ENCODE measurements at places on chromosomes 3 and 15.

- no peak for DNase-seq
These were observed 55.7 kb downstream of the SYNPR start for GRCh38 chr3:63333815-63334214.

- no peak for DNase-seq
These were observed 54.3 kb downstream of the DGKG start for GRCh38 chr3:186307594-186308221.

DNA sequence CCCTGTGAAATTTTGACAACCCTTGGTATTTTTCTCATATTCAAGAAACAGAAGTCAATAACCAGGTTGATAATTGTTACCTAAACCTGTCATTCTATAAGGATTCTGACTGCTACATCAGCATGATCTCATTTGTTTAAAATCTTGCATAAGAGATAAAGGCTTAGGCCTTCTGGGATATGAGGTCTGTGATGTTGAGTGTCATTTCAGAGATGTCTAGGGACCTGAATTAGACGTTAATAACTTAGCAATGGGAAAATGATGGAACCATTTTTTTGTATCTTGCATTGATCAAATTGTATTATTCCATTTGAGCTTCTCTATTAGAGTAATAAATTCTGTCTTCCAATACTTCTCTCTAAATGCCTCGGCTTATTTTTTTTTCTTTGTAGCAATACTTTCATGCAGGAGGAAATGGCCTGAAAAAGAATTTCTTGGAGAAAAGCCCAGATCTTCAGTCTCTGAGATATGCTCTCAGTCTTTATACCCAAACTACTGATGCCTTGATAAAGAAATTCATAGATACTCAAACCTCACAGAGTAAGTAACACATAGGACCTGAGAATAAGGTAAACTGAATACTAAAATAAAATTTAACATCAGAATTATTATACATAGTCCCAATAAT lies 589.3 kb downstream of the UNC13C start:
- no peak for DNase-seq

DNA sequence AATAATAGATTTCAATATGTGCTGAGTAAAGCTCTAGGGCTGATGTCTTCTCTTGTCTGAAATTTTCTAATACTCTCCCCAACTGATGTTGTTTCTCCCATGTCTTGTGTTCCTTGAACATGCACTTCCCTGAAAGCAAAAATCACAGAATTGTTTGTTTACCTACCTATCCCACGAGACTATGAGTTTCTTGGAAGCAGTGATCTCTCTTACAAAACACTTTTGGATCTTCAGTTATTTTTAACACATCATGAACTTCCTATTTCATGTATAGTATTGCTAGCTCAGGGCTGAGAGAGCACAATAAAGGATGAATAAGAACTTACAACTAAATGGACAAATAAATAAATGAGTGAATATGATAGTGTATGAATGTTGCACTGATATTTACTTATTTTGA lies 365.0 kb downstream of the ROBO2 start:
- DNase-seq: no peak

GRCh38 chr3:16704941-16705340 lies 99.7 kb upstream of the DAZL start:
- no peak for DNase-seq

- no peak for DNase-seq
These were observed 23.6 kb upstream of the LRRC34 start for GRCh38 chr3:169836078-169836941.

- DNase-seq: no peak
These were observed 232.7 kb downstream of the MECOM start for GRCh38 chr3:169430707-169431404.

GRCh38 chr3:10213156-10213792 lies 35.0 kb upstream of the TATDN2 start:
- DNase-seq: no peak

- no peak for DNase-seq
These were observed 61.4 kb upstream of the COL8A1 start for GRCh38 chr3:99576904-99577559.

DNA sequence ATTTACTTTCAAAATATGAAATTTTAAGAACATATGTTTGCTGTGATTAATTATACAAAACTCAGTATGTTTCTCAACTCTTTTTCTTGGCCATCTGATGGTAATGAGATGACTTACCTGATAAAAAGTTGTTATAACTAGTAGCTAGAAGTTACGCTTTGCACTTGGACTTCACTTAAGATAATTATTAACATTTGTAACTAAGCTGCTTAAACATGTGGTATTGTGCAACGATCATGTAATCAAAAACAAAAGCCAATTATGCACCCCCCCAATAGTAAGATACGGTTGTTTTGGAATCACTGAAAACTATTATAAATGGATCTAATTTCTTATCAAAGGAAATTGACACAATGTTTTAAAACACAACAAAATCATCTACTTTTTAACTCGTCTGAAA lies 342.9 kb downstream of the CNTN3 start:
- no peak for DNase-seq

- DNase-seq: no peak
These were observed 14.8 kb downstream of the VILL start for GRCh38 chr3:38005076-38006020.

DNA sequence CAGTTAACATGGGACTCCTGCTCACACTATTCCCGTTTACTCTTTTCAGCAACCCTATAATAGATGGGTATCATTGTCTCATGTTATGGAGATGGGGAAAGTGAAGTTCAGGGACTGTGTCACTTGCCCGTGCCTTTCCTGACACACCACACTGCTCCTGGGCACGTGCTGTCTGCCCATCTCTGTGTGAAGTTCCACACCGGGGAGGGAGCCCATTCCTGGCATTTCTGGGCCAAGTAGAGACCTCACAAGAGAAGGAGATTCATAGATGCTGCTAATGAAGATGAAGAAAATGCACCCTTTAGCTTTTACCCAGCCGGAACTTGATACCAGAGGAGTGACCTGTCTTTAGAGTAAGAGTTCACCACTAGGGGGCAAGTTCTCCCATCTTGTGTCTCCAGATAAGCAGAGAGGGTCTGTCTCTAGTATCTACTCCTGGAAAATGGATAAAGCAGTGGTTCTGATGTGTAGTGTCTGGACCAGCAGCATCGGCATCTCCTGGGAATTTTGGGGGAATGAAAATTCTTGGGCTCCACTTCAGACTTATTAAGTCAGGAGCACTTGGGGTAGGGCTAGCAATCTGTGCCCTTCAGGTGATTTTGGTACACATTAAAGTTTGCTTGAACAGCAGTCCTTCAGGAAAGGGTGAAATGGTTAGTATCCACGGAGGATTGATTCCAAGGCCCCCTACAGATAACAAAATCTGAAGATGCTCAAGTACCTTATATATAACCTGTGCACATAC lies 2.0 kb upstream of the TOPBP1 start:
- peak; percentile 45 for DNase-seq

DNA sequence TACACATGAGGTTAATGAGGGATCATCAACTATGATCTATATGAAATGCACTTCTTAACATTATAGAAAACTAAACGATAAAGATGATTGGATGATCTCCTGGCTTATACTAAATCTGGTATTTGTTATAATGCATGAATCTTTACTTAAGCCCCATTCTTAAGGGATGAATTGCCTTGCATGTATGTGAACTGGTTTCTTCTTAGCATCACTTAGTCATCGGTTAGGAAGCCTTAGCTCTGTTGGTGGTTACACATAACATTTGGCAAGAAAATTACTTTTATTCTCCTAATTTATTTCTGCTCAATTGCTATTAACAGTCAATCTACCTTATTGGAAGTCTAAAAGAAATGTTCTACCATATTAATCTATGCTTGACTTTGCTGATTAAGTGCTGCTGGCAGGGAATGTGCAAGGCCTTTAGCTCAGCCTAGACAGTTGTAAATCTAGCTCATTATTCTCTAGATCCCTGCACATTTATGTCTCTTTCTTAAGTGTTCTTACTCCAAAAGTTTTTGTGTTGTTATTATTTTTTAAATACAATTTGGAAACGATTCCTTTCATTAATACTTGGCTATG lies 356.0 kb downstream of the ZPLD1 start:
- no peak for DNase-seq

GRCh38 chr15:67319961-67320360 lies 65.4 kb downstream of the IQCH start:
- no peak for DNase-seq

- no peak for DNase-seq
These were observed 402.4 kb upstream of the PDZRN3 start for GRCh38 chr3:74027121-74027520.

DNA sequence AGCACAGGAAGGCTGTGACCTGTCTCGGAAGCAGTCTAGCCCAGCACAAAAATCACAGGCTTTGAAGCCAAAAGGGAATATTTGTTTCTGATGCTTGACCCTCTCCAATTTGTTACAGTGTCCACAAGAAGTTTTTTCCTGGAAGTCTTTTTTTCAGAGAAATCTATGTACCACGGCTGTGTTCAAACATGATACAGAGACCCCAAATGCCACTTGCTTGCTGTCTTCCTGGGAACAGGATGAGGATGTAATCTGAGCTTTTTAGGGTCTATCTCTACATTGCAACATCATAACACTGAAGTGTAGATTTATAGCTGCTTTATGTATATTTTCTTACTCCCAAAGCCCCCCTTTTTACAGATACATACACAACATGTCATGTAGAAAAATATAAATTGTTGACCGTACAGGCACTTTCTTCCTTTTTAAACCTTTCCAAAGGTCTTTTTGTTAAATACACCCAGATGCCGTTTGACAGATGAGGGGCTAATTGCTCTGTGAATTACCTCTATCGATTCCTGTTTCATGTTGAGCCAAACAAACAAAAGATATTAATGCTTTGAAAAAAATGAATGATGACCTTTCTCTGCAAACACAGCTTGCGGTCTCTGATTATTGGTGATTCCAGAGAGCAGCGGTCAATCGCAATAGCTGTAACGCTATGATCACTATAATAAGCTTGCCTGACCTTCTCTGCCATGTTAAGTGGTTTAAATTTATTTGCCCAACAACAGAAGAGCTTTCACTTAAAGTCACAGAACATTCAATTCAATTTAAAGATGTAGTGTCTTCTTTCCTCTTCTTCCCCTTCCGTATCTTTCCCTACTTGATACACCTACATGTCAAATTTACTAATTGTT lies 875.9 kb upstream of the NR2F2 start:
- no peak for DNase-seq

GRCh38 chr15:42150219-42150970 lies 6.0 kb downstream of the PLA2G4F start:
- DNase-seq: no peak

- no peak for DNase-seq
These were observed 9.9 kb upstream of the RFT1 start for GRCh38 chr3:53139906-53140846.

DNA sequence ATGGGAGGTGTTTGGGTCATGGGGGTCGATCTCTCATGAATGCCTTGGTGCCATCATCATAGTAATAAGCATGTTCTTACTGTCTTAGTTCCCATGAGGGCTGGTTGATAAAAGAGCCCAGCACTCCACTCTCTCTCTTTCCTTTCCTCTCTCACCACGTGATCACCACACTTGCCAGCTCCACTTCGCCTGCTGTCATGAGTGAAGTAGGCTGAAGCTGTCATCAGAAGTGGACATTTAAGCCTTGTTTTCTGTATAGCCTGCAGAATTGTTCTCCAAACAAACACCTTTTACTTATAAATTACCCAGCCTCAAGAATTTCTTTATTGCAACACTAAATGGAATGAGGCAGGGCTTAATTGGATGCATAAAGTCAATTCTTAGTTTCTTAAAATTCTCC lies 6.1 kb downstream of the OR5H1 start:
- no peak for DNase-seq

DNA sequence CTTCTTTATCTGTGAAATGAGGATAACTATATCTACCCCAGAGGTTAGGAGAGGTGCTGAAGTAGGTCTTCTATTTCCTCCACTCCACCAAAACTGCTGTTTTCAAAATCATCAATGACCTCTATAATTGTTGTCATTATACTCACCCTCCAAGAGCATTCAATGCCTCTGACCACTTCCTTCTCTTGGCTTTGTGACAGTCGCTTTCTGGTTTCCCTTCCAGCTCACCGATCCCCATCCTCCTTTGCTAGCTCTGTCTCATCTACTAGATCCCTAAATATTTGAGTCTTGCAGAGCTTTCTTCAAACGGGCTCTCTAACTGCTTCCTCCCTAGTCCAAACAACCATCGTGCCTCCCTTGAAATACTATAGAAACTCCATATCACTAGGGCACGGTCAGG lies 153.5 kb downstream of the RPLP1 start:
- DNase-seq: no peak

DNA sequence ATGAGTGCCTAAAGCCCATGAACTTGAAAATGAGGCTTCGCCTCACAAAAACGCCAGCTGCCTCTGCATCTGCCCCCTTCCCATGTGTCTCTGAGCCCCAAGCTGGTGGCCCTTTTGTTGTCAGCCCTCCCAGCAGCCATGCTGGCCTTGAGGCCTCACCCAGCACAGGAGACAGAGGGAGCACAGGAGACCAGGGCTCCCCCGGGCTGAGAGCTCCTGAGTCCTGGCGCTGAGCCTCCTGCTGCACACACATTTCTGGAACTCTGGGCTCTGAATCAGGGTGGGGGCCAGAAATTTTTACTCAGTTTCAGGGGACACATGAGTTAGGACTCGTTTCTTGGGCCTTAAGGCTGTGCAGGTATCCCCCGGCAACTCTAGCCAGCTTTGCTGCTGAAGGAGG lies 56.4 kb upstream of the ACAD9 start:
- DNase-seq: no peak

DNA sequence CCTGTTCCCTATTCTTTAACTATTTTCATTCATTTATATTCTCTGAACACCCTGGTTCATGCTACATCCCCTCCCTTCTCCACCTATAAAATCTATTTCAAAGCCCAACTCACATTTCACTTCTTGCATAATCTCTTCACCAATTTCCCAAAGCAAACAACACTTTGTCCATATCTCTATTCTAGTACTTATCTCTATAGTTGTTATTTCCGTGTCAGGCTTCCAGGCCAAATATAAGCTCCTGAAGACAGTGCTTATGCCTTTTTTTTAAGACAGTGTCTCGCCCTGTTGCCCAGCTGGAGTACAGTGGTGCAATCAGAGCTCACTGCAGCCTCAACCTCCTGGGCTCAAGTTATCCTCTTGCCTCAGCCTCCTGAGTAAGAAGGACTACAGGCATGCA lies 43.6 kb downstream of the DNAH12 start:
- no peak for DNase-seq

- no peak for DNase-seq
These were observed 21.3 kb upstream of the DGKG start for GRCh38 chr3:186383026-186383993.

DNA sequence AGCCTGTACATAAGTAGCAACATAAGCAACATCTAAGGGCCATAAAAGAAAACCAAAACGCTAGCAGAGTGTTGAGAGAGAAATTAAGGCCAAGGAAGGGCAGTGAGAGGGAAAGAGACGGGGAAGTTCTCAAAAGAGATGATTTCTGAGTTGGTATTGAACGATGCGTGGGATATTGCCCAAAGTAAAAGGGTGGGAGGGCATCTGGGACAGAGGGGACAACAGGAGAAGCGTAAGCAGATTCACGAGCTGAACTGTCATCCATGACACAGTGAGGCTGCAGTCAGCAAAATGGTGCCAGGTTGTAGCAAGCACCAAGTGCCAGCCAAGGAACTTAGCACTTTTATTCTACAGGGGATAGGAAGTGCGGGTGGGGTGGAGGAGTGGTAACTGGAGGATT lies 11.8 kb downstream of the NCEH1 start:
- no peak for DNase-seq

- DNase-seq: no peak
These were observed 101.0 kb downstream of the MYLK start for GRCh38 chr3:123783050-123783689.

GRCh38 chr15:84947947-84948830 lies 33.5 kb upstream of the PDE8A start:
- no peak for DNase-seq

- DNase-seq: no peak
These were observed 1.7 kb downstream of the CNOT10 start for GRCh38 chr3:32686713-32687112.

- DNase-seq: peak; percentile 60
These were observed 22.9 kb downstream of the MRAS start for GRCh38 chr3:138371070-138371965.
